ENCODE measurements at places on chromosomes 12 and 14. TPM values are rescaled to one million over a fixed set of nuclear protein-coding genes. Genes with fewer than 3 reads are reported as not detected.

CHGA gene
- total RNA-seq = not detected

SIX1 gene
- 0.30 TPM for total RNA-seq

ATL1 gene
- total RNA-seq = 5.1 TPM

PYGL gene
- total RNA-seq = 79.2 TPM

OR6C1 gene
- not detected for total RNA-seq

SCNN1A gene
- 0.87 TPM for total RNA-seq

ARL6IP4 gene
- 249 TPM for total RNA-seq

CCDC196 gene
- total RNA-seq = not detected

NANOG gene
- total RNA-seq = not detected

DDHD1 gene
- 9.3 TPM for total RNA-seq

C12orf76 gene
- 7.2 TPM for total RNA-seq

DBX2 gene
- total RNA-seq = not detected

BATF gene
- total RNA-seq = 1.3 TPM

FAIM2 gene
- not detected for total RNA-seq

DNAJC22 gene
- 0.98 TPM for total RNA-seq

SLC6A12 gene
- not detected for total RNA-seq

AQP2 gene
- total RNA-seq = not detected

NR2C1 gene
- 24.9 TPM for total RNA-seq

CISTR gene
- total RNA-seq = not detected

KLRB1 gene
- total RNA-seq = not detected

CLEC4D gene
- not detected for total RNA-seq

AKAP6 gene
- 0.10 TPM for total RNA-seq

CACNA2D4 gene
- total RNA-seq = not detected

IL31 gene
- total RNA-seq = not detected

PTGDR gene
- total RNA-seq = not detected

Measured in mammary microvascular endothelial cell (primary cell).